NCI-H1417 (cell line): ENCODE measurements at places on chromosomes 3 and 15.

DNA sequence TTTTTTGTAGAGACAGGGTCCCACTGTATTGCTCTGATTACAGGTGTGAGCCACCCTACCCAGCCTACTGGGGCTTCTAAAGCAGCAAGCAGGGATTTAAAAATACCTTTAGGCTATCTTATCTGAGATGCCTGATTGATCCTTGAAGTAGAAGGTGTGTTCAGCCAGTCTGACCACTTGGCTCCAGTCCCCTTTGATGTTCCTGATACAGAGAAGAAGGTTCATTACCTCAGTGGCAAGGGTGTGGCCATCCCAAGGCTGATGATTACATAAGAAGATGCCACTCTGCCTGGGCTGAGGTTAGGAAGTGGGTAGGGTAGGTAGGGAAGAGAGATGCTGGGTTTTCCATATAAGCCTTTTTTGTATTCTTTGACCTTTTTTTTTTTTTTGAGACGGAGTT lies 11.2 kb upstream of the DCAF1 start:
- no peak for DNase-seq

DNA sequence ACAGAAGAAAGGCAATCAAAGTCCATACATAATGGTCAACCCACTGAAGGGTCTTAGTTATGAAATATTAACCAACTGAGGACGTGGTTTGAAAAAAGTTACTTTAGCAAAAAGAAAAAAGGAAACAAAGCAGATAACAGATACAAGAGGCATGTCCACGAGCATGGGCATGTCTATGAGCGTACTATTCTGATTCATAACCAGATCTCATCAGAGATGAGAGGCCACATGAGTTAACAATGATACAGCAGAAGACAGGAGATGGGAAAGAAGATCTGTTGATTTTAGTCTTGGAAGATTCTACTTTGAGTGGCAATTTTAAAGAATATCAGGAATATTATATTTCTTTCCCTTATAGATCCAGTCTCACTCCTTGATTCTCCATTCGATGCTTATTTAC lies 262.9 kb upstream of the SLITRK3 start:
- no peak for DNase-seq

- DNase-seq, result no peak
These were observed 33.9 kb downstream of the GRK7 start for GRCh38 chr3:141796889-141797781.

GRCh38 chr3:10993729-10994065 lies 1.1 kb downstream of the SLC6A1 start:
- DNase-seq, result no peak

- no peak for DNase-seq
These were observed 225.4 kb upstream of the UBE2E2 start for GRCh38 chr3:22977650-22978289.
